T-cell (primary cell): ENCODE measurements at places on chromosomes 1 and 21.

GRCh38 chr1:7805460-7805859 is 21.4 kb downstream of the PER3 start:
- H3K4me3 ChIP-seq: no peak overlapping the region
- no peak for DNase-seq
- H3K36me3 ChIP-seq: peaks cover 37% of the 10 kb centered on the region
- no peaks in the 10 kb centered on the region for H3K27me3 ChIP-seq
- no peak overlapping the region for H3K27ac ChIP-seq

GRCh38 chr1:101242324-101243050 is 5.7 kb downstream of the S1PR1 start:
- peak overlapping the region; percentile 46 for H3K27ac ChIP-seq
- no peak for DNase-seq
- no peaks in the 10 kb centered on the region for H3K27me3 ChIP-seq
- H3K36me3 ChIP-seq: no peaks in the 10 kb centered on the region

GRCh38 chr1:59155351-59155750 is 141.5 kb upstream of the FGGY start:
- peaks cover 8% of the 10 kb centered on the region for H3K4me1 ChIP-seq
- no peak overlapping the region for H3K4me3 ChIP-seq
- no peaks in the 10 kb centered on the region for H3K36me3 ChIP-seq
- H3K27ac ChIP-seq: no peak overlapping the region
- no peak for DNase-seq

GRCh38 chr1:175045097-175045496 is 21.9 kb upstream of the MRPS14 start:
- H3K36me3 ChIP-seq: no peaks in the 10 kb centered on the region
- H3K4me3 ChIP-seq: no peak overlapping the region
- no peaks in the 10 kb centered on the region for H3K4me1 ChIP-seq
- H3K27ac ChIP-seq: no peak overlapping the region
- no peak for DNase-seq

DNA sequence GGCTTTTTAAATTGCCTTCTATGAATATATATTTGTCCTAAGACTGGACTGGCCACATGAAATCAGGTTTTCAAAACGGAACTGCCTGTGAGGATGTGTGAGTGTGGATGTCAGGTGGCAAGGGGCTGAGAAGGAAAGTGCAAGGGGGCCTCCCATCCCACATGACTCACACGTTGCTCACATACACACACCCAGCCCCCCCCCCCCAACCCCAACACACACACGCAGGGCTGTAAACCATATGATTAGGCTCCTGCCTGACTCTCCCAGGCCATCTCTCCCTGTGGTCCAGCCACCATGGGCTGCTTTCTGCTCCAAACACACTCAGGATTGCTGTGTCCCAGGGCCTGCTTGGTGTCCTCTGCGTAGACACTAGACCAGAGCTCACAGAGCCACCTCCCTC is 22.4 kb downstream of the DEGS1 start:
- no peak for DNase-seq
- H3K4me1 ChIP-seq: no peaks in the 10 kb centered on the region
- no peak overlapping the region for H3K27ac ChIP-seq
- no peaks in the 10 kb centered on the region for H3K36me3 ChIP-seq
- no peak overlapping the region for H3K4me3 ChIP-seq
- no peaks in the 10 kb centered on the region for H3K27me3 ChIP-seq

- H3K4me1 ChIP-seq: no peaks in the 10 kb centered on the region
- H3K27me3 ChIP-seq: no peaks in the 10 kb centered on the region
- no peak overlapping the region for H3K27ac ChIP-seq
- DNase-seq: no peak
Observed at GRCh38 chr1:35605071-35605866, 32.2 kb downstream of the TFAP2E start.
